ENCODE measurements at places on chromosomes 6 and 20.

- no peak overlapping the region for H3K4me3 ChIP-seq
- DNase-seq = no peak
- peaks cover 55% of the 10 kb centered on the region for H3K4me1 ChIP-seq
- H3K36me3 ChIP-seq = peaks cover 37% of the 10 kb centered on the region
Observed at GRCh38 chr6:158002249-158002950, 20.7 kb downstream of the SYNJ2 start.

GRCh38 chr6:149563203-149563927 lies 2.8 kb upstream of the GINM1 start:
- H3K27me3 ChIP-seq = peaks cover 12% of the 10 kb centered on the region
- H3K4me1 ChIP-seq = peaks cover 8% of the 10 kb centered on the region
- H3K4me3 ChIP-seq = no peak overlapping the region
- no peaks in the 10 kb centered on the region for H3K36me3 ChIP-seq

GRCh38 chr6:42394881-42395620 lies 56.7 kb downstream of the TRERF1 start:
- H3K4me1 ChIP-seq = peaks cover 19% of the 10 kb centered on the region
- no peak overlapping the region for H3K27ac ChIP-seq
- DNase-seq = no peak
- no peaks in the 10 kb centered on the region for H3K27me3 ChIP-seq
- no peak overlapping the region for H3K4me3 ChIP-seq
- H3K36me3 ChIP-seq = no peaks in the 10 kb centered on the region

DNA sequence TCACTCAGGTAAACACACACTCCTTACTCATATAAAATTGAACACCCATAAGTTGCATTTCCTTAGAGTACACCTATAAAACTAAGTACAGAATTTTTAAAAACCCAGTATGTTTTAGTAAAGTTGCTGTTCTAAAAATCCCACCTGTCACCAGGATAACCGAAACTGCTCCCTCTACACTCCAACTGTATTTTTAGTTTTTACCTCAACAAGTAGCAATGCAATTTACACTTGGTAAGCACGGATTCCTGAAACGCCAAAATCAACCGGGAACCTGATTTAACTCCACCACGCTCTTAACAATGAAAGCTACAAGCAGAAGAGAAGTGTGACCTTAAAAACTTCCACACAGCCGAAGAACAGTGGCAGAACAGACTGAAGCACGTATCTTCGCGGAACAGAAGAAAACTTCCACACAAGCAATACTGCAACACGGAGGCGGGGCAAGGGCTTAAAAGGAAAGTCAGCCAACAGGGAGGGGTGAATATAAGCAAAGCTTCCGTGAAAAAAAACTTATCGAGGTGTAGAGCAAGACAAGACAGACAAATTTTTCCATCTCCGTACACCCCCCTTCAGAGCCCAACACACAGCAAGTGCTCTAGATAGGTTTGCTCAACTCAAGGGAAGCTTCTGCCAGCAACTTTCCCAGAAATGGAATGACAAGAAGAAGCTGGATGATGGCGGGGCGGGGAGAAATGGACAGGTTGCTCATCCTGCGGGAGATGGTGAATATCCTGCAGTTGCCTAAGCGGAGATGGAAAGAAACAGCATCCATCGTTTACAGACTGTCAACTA lies 1.4 kb downstream of the STAU1 start:
- DNase-seq = peak; percentile 21
- peaks cover 7% of the 10 kb centered on the region for H3K4me1 ChIP-seq
- H3K36me3 ChIP-seq = peaks cover 3% of the 10 kb centered on the region
- peak overlapping the region; percentile 82 for H3K27ac ChIP-seq

DNA sequence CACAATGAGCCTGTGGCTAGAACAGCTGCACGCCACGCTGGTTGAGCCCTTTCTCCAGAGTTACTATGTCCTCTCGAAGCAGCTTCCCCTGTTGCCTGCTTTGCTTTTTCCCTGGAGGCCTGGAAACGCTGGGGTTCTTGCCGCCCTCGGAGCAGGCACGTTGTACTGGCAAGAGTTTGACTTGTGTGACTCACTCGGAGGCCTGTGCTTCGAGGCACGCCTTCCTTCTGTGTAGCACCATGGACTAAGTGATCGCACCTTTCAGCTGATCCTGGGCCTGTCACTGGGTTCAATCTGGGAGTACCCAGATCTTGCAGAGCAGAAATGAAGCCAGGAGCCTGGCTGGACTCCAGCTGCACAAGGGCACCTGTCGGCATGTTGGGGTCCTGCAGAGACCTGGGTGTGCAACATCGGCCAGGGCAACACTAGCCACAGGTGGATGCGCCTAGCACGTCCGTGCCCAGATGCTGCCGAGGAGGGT lies 5.2 kb downstream of the INSM1 start:
- no peak overlapping the region for H3K27ac ChIP-seq
- no peak overlapping the region for H3K4me3 ChIP-seq
- H3K36me3 ChIP-seq = no peaks in the 10 kb centered on the region
- H3K4me1 ChIP-seq = peaks cover 6% of the 10 kb centered on the region

DNA sequence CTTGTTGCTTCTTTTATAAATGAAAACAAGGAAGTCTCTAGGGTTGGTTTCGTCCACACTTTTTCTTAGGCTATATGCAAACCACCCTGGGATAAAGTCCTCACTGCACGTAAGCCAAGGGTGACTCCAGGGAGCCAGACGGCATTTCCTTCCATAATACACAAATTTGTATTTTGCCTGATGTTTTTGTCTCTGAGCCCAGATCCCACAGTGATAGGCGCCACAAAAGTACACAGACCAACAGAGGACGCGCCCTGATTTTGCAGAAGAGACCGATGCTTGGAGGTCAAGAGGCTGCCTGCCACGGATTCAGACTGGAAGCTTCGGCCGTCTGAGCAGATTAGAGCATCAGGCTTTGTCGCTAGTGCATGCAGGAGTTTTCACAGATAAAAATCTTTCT lies 22.8 kb downstream of the FOXQ1 start:
- H3K27ac ChIP-seq = no peak overlapping the region
- H3K27me3 ChIP-seq = peaks cover 70% of the 10 kb centered on the region
- H3K36me3 ChIP-seq = no peaks in the 10 kb centered on the region
- H3K4me3 ChIP-seq = no peak overlapping the region
- no peaks in the 10 kb centered on the region for H3K4me1 ChIP-seq

GRCh38 chr6:73134588-73134987 lies 90.7 kb downstream of the KHDC1L start:
- peaks cover 19% of the 10 kb centered on the region for H3K36me3 ChIP-seq
- H3K27me3 ChIP-seq = no peaks in the 10 kb centered on the region
- H3K27ac ChIP-seq = no peak overlapping the region
- no peak overlapping the region for H3K4me3 ChIP-seq
- peaks cover 12% of the 10 kb centered on the region for H3K4me1 ChIP-seq

- H3K4me3 ChIP-seq = no peak overlapping the region
- H3K4me1 ChIP-seq = peaks cover 27% of the 10 kb centered on the region
- peaks cover 27% of the 10 kb centered on the region for H3K27me3 ChIP-seq
- DNase-seq = no peak
- no peaks in the 10 kb centered on the region for H3K36me3 ChIP-seq
Observed at GRCh38 chr20:50014570-50015562, 32.1 kb downstream of the SNAI1 start.

DNA sequence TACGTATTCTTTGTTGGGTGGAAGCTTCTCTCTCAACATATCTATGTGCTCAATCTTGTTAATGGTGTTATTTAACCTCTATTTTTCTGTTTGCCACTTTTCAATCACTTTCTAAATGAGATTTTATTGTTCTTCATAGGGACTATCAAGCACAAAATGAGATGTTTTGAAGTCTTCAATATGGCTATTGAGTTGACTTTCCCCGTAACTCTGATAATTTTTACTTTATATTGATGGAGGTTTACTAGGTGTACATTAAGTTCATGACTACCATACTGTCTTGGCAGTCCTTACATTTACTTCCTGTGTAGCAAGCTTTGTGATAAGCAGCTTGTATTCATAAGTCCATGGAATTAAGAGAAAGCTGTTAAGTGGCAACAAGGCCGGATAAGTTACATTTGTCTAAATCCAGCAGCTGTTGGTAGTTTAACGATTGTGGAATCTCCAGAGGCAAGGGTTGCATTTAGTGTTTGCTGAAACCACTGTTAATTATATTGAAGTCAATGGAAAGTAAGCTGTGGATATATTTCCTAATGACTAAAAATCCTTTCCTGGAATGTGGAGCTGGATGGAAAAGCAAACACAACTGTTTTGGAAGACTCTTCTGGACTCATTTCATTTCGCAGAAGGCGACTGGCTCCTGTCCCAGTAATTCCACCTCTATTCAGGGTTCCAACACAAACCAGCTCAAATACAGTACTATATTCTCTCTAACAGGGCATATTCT lies 57.3 kb upstream of the SMIM29 start:
- peaks cover 14% of the 10 kb centered on the region for H3K4me1 ChIP-seq
- no peaks in the 10 kb centered on the region for H3K27me3 ChIP-seq
- no peak for DNase-seq
- H3K36me3 ChIP-seq = peaks cover 7% of the 10 kb centered on the region
- H3K27ac ChIP-seq = peak overlapping the region; percentile 9

DNA sequence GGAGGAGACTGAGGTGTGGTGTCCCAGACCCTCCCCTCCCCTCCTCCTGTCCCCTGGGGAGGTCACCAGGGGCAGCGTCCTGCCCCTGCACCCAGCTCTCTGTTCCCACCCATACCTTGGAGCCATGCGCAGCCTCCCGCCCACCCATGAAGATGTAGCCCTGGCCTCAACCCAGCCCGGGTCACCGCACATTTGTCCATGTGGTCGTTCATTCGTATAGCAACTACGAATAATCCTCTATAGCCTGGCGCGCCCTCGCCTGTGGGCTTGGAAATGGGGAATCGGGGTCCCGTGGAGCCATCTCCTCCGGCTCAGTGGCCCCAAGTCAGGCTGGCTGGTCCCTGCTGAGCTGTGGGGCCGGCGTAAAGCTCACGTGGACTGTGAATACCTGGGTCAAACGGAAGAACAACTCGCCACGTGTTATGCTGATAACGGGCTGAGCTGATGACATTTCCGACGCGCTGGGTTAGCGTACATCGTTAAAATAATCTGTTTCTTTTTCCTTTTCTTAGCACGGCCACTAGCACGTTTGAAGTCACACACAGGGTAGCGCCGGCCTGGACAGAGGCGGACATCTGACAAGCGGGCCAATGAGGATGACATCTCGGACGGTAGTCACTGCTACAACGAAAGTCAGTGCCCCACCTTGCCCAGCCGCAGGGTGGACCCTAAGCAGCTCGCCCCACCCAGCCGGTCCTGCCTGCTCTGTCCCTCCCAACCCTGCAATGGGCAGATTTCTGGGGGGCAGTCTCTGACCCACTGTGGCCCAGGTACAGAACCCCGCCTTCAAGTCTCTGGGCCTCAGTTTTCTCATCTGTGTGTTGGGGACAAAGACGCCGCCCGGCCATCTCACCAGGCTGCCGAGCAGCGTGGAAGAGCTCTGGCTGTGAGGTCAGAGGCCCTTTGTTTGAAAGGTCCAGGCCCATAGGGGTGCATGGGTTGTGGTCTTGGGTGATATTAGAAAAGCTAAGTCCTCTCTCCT lies 19.8 kb upstream of the RBBP8NL start:
- H3K4me1 ChIP-seq = peaks cover 2% of the 10 kb centered on the region
- H3K27ac ChIP-seq = no peak overlapping the region
- no peak overlapping the region for H3K4me3 ChIP-seq

DNA sequence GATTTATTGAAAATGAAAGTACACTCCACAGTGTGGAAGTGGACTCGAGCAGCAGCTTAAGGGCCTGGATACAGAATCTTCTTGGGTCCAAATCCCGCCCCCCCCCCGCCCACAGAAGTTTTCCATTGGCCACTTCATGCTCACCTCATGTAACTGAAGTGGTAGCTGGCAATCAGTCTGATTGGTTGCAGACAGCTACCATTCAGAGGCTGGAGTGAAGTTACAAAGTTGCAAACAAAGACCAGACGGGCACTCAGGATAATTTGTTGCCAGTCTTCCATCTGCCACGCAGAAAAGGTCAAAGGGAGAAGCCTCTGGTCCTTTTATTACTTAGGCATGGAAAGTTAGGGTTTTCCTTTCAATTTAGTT lies 25.8 kb upstream of the FABP7 start:
- no peak for DNase-seq
- H3K27me3 ChIP-seq = no peaks in the 10 kb centered on the region
- no peak overlapping the region for H3K27ac ChIP-seq
- H3K4me1 ChIP-seq = peaks cover 7% of the 10 kb centered on the region
- H3K36me3 ChIP-seq = no peaks in the 10 kb centered on the region

DNA sequence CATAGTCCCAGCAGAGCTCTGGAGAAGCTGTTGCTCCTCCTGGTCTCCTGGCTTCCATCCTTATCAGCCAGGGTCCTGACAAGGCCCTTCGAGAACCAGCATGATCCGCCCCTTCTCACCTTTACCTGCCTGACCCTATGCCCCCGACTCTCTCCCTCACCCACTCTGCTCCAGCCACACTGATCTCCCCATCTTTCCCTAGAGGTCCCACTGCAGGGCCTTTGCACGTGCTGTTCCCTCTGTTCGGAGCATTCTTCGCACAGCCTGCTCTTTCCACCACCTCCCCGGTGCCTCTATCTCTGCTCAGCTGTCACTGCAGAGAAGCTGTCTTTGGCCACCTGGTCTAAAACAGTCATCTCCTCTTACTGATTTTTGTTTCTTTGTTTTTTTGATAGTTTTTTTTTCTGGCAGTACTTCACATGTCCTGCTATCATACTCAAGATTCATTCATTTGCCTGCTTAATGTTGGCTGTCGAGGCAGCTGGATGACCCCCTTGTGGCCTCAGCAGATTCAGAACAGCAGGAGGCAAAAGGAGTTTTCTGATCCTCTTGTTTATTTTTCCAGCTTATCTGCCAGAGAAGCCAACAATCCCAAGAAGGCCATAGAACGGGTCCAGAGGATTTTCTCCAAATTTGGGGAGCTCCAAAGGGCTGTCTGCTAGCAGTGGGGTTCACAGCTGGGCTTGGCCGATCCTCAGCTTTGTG lies 1.6 kb upstream of the PTGIS start:
- no peak for DNase-seq
- H3K4me1 ChIP-seq = peaks cover 15% of the 10 kb centered on the region
- H3K27ac ChIP-seq = no peak overlapping the region
- H3K36me3 ChIP-seq = no peaks in the 10 kb centered on the region
- H3K27me3 ChIP-seq = peaks cover 64% of the 10 kb centered on the region
- H3K4me3 ChIP-seq = no peak overlapping the region

- H3K4me3 ChIP-seq = no peak overlapping the region
- no peak overlapping the region for H3K27ac ChIP-seq
- H3K27me3 ChIP-seq = no peaks in the 10 kb centered on the region
- H3K36me3 ChIP-seq = no peaks in the 10 kb centered on the region
- DNase-seq = no peak
Observed at GRCh38 chr6:93305088-93305487, 114.3 kb downstream of the EPHA7 start.

- peaks cover 19% of the 10 kb centered on the region for H3K27me3 ChIP-seq
- no peaks in the 10 kb centered on the region for H3K4me1 ChIP-seq
- H3K27ac ChIP-seq = no peak overlapping the region
- H3K4me3 ChIP-seq = no peak overlapping the region
- no peaks in the 10 kb centered on the region for H3K36me3 ChIP-seq
Observed at GRCh38 chr6:27720607-27721580, 191.3 kb downstream of the OR2B2 start.

GRCh38 chr6:28064272-28064671 lies 16.1 kb upstream of the ZNF165 start:
- H3K27ac ChIP-seq = no peak overlapping the region
- no peak overlapping the region for H3K4me3 ChIP-seq
- no peaks in the 10 kb centered on the region for H3K36me3 ChIP-seq
- peaks cover 46% of the 10 kb centered on the region for H3K27me3 ChIP-seq
- H3K4me1 ChIP-seq = no peaks in the 10 kb centered on the region
